GM04504 (cell line): ENCODE measurements at places on chromosomes 13 and 19.

DNA sequence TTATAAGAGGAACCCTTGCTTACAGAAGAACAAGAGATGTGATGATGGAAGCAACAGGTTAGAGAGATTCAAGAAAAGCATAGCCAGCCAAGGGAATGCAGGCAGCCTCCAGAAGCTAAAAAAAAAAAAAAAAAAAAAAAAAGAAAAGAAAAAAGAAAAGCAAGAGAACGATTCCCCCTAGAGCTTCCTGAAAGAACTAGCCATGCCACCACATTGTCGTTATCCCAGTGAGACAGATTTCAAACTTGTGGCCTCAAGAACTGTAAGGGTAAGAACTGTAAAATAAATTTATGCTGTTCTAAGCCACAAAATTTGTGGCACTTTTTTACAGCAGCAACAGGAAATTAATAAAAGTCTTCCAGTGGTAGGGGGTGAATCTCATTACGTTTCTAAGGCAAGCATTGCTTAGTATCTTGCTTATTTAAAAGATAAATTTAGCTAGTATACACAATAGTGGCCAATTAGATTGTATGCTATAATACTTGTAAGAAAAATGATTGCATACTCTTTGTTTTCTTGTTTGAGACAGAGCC lies 21.8 kb downstream of the RFXAP start:
- no peak for DNase-seq

GRCh38 chr13:32940601-32941000 lies 75.6 kb upstream of the KL start:
- DNase-seq, result no peak

- no peak for DNase-seq
Observed at GRCh38 chr19:18839465-18840287, 7.9 kb downstream of the UPF1 start.

GRCh38 chr13:79571147-79571546 lies 90.2 kb downstream of the NDFIP2 start:
- DNase-seq, result no peak

DNA sequence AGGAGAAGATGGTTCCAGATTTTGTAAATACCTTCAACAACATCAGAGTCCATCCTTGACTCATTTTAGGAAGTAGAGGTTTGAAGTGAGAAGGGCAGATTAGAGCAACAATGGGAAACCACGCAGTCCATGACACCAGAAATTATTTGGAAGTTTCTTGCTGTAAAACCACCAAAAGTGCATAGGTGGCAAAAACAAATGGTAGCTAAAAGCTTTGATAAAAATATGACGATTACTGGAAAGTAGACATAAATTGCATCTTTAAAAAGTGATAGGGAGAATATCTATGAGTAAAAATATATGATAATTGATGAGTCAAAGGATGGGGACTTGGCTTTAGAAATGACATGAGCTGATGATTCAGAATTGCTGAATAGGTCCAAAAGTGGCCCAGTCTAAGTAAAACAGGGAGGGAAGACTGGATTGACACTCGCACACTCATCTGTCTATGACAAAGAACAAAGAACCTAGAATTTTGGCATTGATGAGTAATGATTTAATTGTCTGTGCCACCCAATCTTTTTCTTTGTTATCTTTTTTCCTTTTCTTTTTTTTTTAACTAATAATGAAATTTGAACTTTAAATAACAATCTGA lies 472.2 kb downstream of the MYO16 start:
- no peak for DNase-seq

DNA sequence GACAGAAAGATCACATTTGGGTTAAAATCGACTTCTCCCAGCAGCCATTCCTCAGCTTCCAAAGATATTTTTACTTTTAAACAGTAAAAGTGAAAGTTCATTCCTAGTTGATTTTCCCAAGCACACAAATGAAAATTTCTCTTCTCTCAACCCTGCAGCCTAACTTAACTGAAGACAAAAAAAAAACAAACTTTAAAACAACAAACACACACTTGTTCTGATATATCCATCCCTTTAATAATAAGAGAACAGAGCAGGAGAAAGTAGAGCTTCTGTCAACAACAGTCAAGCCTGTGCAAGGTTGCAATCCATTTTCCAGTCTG lies 72.9 kb downstream of the STK24 start:
- no peak for DNase-seq

- no peak for DNase-seq
Observed at GRCh38 chr19:17654993-17655392, 33.2 kb downstream of the UNC13A start.

GRCh38 chr19:10708291-10708690 lies 7.1 kb downstream of the QTRT1 start:
- no peak for DNase-seq

DNA sequence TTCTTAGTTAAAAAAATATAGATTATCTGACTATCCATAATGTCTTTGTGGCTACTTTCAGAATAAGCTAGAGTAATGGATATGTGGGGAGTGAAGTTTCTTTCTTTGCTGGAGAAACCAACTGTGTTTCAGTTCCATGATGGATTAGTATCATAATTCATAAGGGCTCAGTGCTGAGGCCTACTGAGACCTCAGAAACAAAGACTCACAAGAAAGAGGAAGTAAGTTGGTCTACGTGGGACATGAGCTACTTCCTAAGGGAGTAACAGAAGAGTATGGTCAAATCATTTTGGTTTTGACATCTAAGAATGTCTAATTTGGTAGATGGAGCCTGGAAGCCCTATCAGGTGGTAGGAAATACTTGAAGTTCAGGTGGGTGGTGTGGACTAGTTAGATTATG lies 99.0 kb upstream of the HTR2A start:
- no peak for DNase-seq

DNA sequence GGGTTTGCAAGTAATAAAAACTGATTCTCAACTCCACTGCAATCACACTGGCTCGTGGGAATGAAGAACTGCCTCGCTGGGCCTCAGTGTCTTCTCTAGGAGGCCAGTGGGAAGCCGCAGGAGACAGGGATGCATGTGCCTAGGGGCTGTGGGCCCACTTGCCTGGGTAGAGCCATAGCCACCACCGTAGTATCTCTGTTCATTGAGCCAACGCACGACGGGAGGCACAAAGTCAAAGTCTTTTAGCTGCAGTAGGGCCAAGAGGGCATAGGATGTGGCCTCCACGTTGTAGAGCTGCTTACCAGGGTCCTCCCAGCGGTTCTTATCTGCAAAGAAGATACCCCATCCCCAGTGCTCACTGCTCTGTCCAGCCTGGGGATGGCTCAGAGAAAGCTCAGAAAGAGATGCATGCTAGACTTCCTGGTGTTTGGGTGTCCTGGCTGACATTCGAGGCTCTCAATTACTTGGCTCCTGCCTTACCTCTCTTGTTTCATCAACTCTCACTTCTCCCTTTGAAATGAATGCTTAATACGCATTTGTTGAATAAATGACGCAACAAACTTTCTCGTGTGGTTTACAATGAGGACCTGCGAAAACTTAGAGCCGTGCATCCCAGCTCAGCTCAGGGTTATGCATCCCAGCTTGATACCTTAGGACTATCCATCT lies 16.1 kb upstream of the TNFSF14 start:
- no peak for DNase-seq

DNA sequence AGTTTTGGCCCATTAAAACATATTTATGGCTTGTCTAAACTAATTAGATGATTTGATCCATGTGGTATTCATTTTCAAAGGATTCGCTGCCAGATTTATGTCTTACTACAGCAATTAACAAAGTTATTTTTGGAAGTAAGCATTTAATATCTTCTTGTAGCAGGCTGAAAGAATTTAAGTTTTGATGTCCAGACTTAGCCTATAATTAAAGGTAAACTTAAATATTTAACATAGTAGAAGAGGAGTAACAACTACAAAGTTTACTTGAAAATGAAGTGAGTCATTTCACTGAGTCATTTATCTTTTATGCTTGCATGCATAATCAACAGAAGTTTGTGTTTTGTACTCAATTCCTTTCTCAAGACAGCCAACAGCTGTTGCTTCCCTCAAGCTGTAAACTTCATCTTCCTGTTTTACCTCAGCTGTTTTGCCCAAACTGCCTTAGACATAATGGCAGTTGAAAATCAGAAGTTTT lies 58.1 kb downstream of the EDNRB start:
- DNase-seq, result peak; percentile 33

DNA sequence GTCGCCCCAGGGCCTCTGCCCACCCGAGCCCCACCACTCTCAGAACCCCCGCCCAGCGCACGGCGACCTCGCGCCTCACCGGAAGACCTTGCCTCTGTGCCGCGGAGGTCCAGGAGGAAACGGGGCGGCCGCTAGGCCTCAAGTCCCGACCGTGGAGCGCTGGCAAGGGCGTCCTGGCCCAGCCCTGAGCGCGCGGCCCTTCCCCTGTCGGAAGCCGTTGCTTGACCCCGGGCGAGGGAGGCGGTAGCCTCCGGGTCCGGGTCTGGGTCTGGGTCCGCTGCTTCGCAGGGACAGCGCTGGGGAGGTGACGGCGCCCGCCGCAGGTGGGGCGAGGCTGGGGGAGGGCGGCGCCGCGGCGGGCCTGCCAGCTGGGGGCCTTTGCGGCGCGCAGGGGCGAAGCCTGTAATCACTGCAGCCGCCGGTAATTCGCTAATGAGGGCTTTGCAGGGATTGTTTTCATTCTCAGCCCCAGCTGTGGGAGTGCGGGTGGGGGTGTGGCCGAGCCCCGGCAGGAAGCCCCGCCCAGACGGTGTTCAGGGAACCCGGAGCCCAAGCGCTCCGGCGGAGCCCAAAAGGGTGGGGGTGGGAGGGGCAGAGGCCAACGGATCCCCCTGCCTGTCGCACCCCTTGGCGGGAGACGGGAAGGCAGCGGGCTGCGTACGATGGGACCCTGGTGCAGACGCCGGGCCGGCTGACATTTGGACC lies 8.6 kb downstream of the C19orf25 start:
- no peak for DNase-seq

GRCh38 chr13:99378985-99379733 lies 72.0 kb upstream of the GPR183 start:
- DNase-seq, result no peak

DNA sequence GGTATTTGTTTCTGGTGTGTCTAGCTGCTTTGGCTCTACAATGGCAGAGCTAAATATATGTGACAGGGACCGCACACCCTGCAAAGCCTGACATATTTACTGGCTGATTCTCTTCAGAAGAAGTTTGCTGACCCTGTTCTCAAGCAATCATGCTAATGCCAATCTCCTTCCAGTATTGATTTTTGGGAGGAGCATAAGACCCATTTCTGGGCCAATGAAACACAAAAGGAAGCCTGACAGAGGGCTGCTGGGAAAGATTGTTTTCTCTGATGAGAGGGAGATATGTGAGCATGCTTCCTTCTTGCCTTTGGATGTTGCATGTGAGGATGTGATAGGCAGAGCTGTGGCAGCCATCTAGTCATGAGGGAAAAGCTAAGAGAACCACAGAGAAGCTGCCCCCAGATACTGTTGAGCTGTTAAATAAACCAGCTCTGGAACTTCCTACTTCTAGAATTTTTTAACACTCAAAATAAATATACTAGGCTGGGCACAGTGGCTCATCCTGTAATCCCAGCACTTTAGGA lies 31.4 kb upstream of the TPTE2 start:
- DNase-seq, result no peak

DNA sequence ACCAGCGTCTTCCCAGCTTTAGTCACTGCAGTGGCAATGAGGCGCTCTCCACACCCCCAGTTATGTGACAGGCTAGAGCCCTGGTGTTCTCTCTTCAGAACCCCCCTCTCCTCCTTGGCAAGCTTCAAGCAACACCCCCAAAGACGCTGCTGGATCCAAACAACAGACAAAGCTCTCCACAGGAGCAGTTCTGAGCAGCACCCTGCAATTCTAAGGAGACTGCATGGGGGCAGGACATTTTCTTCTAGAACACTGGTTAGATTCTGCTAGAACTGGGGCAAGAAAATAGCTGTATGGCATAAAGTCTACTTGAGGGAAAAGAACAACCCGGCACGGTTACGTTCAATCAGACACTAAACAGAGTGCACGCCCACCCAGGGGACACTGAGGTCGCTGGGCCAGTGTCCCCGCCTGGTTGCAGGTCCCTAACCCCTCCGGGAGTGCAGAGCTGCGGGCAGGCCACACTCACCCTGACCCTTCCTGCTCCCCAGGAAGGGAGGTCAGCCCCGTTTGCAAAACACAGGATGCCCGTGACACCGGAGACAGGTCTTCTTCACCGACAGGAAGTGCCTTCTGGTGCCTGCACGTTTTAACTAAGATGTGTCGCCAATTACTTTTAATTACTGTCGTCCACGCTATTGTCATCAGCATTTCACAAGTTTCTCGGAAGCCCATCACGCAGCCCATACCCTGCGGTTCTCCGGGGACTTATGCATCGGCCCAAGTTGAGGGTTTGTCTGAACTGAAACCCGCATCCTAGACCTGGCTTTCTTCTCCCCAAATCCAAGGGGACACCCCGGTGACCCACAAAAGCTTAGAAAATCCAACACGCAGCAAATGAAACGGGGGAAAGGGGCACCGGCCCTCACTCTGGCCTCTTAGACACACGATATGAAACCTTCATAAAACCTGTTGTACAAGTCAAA lies 943 bp downstream of the GJB6 start:
- DNase-seq, result no peak

- peak; percentile 85 for DNase-seq
Observed at GRCh38 chr13:75226733-75227435, 255.1 kb downstream of the TBC1D4 start.

DNA sequence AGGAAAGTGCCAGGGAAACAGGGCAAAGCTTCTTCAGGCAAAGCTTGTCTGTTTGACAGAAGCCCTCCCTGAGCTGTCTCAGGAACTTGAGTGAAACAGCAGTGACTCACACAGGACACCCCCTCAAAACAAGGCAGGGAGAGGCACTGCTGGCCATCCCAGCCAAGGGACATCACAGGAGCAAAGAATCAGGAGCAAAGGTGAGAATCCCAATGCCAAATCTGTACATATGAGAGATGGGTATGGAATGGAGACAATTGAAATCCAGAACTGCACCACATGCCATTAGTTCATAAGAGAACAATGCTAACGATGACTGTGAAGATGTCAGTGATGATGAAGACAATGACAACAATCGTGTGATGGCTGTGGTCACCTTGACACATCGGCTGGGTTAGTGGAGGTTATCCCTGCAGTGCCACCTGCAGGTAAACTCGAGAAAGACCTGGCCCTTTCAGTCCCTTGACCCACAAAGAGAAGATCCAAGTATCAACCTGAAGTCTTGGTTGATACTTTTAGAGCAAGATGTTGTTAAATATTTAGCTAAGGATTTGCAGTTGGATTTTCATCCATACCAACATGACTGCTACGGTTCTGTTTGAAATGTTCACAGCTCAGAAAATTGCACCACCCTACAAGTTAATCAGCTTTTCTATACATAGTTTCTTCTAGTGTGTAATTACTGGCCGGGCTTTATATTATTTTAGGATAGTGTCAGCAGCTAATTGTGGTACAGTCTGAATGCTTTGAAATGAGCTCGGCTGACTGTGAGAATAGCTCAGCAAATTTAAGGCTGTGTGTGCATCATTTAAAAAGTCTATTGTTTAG lies 42.0 kb upstream of the IPO5 start:
- no peak for DNase-seq
